ENCODE measurements at places on chromosomes 5 and 9.

DNA sequence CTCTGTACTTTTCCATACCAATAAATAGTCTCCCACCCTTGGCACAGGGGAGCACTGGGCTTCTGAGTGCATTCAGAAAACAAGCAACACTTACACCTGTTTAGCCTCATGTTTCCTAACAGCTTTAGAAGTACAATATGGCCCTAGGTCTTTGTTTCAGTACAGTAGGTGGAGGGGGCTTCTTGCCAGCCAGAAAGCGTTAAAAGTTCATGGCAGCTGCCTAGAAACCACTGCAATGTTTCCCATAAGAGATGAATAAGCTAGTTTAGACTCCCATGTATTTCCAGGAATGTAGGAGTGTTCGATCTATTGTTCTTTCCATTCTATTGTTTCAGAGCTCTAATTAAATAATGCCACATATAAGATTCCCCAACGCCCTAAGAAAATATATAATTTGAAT, 444.8 kb downstream of the ARHGEF28 start:
- DNase-seq, result no peak

DNA sequence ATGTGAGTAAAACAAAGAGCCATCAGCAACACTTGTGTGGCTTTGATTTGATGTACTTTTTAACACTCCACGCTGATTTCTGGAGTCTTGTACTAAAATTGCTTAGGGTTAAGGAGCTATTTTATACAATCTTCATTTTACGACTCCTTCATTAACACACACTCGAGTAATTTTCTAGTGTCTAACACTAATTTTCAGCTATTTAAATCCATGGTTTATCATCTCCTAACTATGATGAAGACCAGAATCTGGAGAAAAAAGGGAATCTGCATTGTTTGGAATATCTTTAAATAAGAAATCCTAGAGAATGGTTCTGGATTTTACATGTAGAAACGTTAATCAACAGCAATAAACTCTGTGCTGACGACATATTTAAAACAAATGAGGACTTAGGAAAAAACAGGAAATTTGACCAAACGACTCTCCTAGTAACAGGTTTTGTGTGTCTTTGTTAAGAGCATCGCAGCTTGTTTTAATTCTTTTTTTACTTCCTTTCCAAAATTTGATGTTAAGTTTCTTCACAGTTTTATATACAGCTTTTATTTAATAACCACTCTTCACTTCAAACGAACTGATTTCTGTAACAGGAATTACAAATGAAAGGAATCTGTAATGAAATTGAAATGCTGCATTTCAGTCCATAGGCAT, 138.5 kb downstream of the AOPEP start:
- no peak for DNase-seq

- DNase-seq, result no peak
These were observed 606.8 kb downstream of the RAB3C start for GRCh38 chr5:59189472-59190244.

DNA sequence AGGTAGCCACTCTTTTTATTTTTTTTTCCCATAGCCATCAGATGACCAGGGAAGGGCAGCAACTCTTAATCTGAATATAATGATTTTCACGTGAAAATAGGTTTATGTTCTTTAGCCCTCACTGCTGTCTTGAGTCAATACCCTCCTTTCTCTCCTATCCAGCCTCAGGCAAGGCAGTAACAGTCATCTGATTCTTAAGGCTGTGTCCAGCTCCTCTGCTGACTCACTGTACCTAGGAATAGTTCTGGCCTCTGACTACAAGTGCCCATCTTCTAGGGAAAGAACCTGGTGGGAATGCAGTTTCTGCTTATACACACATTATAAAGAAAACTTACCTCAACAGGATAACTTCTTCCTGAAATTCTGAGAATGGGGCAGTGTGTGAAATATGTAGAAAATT, 30.7 kb downstream of the DHX29 start:
- no peak for DNase-seq

- DNase-seq, result no peak
These were observed 16.8 kb upstream of the SLC35D2 start for GRCh38 chr9:96400132-96400910.

- DNase-seq, result no peak
These were observed 42.0 kb upstream of the CDC42SE2 start for GRCh38 chr5:131221888-131222287.

DNA sequence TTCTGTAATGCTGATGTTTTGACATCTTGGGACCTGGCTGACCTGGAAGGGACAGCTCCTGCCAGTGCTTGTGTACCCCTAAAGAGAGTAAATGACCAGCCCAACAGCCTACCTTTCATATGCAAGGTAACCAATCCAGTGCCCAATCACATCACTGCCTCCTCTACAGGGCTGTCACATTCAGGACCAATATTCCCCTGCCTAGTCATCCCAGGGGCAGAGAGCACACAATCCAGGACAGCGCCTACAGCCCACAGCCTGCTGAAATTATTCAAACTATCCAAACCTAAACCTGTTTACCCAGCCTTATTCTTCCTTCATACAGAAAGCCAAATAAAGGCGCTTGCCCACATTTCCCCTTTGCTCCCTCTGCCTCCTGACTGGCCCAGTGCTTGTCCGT, 284.1 kb downstream of the CTNND2 start:
- DNase-seq, result no peak

- no peak for DNase-seq
These were observed 189.2 kb downstream of the HINT1 start for GRCh38 chr5:130975847-130976246.

- DNase-seq, result no peak
These were observed 128.9 kb upstream of the DMRT1 start for GRCh38 chr9:712643-713042.

- DNase-seq, result no peak
These were observed 601.8 kb upstream of the ZNF608 start for GRCh38 chr5:125348221-125348692.

DNA sequence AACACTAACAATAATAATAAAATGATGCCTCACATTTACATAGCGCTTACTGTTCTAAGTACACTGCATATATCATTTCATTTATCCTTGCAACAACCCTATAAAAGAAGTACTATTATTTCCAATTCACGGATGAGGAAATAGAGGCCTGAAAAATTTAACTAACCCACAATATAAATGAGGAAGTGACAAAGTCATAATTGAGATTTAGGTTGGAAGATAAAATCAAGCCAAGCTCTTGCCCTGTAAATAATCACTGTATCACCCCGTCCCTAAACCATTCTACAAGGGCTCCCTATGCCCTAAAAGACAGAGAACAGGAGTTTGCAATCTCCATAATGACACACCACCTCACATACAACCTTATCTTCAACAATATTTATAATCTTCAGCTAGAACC, 49.6 kb downstream of the STRBP start:
- DNase-seq, result no peak

DNA sequence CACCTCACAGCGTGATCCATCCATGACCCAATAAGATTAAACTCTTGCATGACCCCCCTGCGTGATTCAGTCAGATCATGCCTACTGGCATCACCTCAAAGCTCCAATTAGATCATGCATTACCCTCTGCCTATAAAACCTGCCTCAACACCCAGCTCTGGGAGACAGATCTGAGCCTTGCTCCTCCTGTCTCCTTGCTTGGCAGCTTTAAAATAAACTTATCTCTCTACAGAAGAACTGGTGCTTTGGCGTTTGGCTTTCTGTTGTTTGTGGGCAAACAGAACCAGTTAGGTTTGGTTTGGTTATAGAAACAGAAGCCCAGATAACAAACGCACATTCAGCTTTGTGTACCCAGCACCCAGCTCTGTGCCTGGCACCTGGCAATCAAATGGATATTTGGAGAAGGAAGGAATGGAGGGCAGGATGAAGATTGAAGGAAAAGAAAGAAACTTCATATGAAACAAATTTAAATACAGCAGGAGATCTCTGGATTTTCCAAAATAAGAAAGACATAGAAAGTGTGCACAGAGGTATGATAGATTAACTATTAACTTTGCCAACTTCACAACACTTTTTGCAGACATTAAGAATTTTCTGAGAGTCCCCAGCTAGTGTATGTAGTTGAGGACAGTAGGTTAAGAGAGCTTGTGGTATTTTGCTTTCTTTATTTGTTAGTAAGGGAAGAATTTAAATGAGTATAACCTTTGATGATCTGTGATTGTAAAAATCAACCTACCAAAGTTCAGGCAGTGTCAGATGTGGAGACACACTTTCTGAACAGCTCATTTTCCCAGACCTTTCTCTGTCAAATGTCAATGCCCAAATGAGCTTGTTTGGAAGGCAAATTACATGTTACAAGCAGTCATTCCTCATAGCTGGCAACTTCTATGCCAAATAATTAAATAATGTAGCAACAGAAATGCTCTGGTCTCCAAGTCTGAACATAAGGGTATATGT, 102.1 kb upstream of the ASTN2 start:
- DNase-seq, result no peak
